ENCODE measurements at places on chromosomes 5 and 9.
A peak's percentile ranks its signal among the peaks of the same experiment; 100 is the strongest.

- DNase-seq: no peak
Observed at GRCh38 chr5:177189416-177189815, 55.8 kb downstream of the NSD1 start.

- DNase-seq: no peak
Observed at GRCh38 chr5:157710882-157711281, 20.3 kb upstream of the THG1L start.

DNA sequence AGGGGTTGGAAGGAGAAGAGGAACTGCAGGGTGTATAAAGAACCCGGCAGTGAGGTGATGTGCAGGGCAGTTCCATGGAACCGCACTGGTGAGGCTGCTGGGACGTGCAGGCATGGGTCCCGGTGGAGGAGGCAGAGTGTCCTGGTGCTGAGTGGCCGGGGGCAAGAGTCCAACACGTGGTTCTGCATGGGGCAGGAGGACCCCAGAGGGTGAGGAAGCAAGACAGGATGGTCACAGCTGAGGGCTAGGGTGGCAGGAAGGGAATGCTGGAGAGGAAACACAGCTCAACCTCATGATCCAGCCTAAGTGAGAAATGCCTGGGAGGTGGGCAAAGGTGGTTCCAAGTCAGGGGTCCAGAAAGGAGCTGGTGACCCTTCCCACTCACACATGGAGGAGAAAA lies 87.2 kb downstream of the S1PR3 start:
- DNase-seq: no peak

- DNase-seq: no peak
Observed at GRCh38 chr9:98432960-98433359, 177.5 kb upstream of the TBC1D2 start.

DNA sequence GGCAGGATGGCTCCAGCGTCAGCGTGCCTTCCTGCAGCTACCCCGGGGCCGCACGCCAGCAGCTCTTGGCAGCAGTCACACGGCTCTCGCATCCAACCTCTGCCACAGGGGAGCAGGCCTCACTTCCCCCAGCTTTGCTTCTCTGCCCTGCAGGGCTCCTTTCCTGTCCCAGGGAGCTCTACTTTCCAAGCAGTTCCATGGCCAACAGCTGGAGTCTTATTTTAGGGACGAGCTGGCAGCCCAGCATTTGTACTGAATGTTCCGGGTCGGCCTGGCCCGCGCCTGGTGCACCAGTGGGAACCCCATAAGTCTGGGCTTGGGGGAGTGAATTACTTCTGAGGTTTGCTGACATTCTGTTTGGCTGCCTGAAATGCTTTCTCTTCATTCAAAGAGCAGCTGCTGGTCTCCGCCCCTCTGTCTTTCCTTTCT lies 34.6 kb downstream of the GADD45G start:
- DNase-seq: no peak

- no peak for DNase-seq
Observed at GRCh38 chr9:121819428-121820231, 168.2 kb downstream of the DAB2IP start.

GRCh38 chr9:17597977-17598376 lies 19.1 kb downstream of the SH3GL2 start:
- DNase-seq: no peak

- no peak for DNase-seq
Observed at GRCh38 chr5:168728546-168729211, 149.5 kb upstream of the PANK3 start.

DNA sequence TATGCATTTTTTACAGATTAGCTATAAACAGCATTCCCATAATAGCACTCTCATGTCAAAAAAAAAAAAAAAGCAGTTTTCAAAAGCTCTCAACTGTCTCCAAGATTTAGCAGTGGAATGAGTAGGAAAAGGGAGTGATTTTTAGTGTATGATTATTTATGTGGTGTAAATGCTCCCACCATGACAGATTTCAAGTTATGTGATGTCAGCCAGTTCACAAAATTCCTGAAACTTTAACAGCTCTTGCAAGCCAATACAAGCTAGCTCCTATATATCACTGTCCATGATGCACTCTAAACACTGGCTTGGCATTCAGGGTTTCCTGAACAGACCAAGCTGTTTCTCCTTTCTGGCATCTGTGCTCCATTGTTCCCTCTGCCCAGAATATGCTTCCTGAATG lies 7.9 kb upstream of the ANKDD1B start:
- DNase-seq: no peak

- no peak for DNase-seq
Observed at GRCh38 chr9:69089491-69089890, 53.9 kb downstream of the FXN start.

DNA sequence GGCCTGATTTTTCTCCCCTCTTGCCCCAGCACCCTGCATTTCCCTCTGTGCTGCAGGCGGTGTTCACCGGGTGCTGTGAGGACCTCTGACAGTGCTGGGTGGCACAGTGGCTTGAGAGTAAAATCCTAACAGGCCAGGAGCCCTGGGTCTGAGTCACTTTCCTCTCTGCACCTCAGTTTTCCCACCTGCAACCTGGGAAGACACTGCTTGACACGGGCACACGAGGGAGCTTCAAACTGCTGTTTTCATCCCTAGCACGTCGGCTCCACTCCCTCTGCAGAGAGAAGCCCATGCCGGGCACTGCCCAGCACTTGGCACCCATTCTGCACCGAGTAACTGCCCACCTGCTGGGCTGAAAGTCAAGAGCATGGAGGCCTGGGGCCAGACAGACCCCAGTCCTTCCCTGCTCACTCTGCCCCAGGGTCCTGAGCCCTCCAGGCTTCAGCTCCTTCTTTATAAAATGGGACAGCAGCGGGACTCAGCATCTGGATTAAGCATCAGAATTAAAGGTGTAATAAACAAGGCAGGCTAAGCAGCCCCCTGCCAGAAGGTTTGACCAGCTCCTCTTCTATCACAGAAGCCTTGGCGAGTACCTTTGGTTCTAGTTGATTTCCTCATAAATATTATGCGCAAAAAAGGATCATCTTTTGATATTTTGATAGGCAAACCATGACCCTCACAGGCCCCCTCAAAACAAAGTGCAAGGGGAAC lies 5.2 kb downstream of the GFI1B start:
- no peak for DNase-seq

GRCh38 chr9:112820881-112821280 lies 69.8 kb downstream of the SLC46A2 start:
- DNase-seq: no peak

GRCh38 chr5:83552275-83552674 lies 80.7 kb downstream of the VCAN start:
- no peak for DNase-seq

GRCh38 chr9:98625728-98626127 lies 83.0 kb downstream of the GABBR2 start:
- DNase-seq: no peak

DNA sequence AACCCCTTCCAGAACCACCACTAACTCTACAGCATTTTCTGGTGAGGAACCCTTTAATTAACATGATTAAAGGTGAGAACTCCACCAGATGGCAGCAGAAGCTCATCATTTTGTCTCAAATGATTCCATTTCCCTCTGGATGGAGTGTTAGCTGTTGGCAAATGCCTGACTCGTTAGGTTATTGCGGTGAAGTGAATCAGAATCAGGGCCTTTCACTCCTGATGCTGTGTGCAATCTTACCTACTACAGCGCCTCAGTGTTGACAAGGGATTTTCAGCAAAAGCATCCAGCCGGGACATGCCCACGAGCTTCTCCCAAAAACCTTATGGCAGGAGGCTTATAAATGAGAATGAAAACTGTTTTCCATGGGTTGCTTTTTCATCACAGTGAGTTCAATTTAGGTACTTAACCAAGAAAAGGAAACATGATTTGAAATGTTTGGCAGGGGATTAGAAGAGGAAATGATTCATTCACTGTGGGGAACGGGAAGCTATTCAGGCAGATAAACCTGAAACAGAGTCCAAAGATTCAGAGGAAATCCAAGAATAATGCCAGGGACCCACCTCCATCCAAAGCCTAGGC lies 48.0 kb upstream of the CAST start:
- DNase-seq: peak; percentile 56

GRCh38 chr9:112856200-112856599 lies 34.5 kb downstream of the SLC46A2 start:
- no peak for DNase-seq

DNA sequence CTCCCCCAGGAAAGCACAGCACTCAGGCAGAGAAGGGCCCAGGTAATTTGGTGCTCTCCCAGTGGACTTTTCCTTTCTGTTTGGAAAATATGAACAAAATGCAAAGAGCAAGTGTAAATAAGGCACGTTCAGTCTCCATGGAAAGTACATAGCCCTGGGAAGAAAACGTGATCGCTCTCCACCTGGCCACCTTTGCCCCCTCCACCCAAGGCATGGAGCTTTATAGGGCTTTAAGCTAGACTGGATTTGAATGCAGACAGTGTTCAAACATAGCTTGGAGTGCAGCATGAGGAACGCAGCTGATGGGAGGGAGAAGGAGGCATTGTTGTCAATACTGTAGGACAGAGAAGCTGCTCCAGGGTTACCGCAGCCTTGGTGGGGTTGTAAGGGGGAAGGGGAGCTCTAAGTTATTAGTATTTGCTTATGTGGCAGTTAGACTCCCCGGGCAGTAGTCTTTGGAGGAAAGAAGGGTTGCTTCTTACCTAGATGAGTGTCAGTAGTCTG lies 500.2 kb downstream of the SPOCK1 start:
- no peak for DNase-seq

DNA sequence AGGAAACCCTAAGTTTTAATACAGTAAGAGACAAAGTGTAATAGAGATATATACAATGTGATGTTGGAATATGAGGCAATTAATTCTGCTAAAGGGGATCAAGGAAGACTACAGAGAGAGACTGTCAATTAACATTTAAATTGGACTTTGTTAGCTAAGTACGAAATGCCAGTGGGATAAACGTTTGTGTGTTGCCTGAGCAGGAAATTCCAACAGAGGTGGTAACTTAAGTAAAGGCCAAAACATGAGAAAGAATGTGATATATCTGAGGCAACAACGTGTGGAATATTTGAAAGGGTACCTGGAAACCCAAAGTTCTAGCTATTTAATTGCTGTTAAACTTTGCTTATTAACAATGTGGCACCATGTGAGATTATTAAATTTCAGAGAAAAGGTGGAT lies 1666.9 kb upstream of the WWC1 start:
- DNase-seq: no peak

- DNase-seq: no peak
Observed at GRCh38 chr9:124761710-124762109, 9.4 kb downstream of the NR6A1 start.

- DNase-seq: no peak
Observed at GRCh38 chr5:148961261-148962199, 101.3 kb downstream of the SH3TC2 start.

DNA sequence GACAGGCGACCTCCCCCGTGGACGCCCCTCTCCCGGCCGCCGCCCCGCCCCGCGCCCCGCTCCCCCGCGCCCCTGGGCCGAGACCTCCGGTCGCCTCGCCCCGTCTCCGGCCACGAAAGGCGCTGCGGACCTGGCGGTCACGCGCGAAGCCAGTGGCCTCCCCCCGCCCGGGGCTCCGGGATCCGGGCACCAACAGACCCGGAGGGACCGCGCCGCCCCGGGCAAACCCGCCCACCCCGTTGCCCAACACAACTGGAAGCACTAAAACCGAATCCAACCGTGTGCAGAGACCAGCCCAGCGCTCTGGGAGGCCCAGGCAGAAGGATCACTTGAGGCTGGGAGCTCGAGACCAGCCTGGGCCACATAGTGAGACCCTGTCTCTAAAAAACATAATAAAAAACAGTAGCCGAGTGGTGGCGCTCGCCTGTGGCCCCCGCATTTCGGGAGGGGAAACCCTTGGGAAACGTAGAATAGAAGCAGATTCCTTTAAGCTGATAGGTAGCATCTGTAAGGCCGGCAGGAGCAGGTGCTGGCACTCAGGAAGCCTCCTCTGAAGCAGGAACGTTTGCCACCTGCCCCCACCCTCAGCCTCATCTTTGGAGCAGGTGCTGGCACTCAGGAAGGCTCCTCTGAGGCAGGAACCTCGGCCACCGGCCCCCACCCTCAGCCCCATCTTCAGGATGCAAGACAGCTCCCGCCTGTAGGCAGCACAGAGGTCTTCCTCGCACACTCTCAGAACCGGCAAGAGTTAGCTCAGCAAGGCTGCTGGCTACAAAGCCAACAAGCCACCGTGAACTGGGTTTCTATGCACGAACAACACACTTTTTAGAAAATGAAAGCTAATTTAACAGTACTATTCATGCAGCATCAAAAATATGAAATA lies 4.6 kb upstream of the SLC9A3 start:
- DNase-seq: no peak

DNA sequence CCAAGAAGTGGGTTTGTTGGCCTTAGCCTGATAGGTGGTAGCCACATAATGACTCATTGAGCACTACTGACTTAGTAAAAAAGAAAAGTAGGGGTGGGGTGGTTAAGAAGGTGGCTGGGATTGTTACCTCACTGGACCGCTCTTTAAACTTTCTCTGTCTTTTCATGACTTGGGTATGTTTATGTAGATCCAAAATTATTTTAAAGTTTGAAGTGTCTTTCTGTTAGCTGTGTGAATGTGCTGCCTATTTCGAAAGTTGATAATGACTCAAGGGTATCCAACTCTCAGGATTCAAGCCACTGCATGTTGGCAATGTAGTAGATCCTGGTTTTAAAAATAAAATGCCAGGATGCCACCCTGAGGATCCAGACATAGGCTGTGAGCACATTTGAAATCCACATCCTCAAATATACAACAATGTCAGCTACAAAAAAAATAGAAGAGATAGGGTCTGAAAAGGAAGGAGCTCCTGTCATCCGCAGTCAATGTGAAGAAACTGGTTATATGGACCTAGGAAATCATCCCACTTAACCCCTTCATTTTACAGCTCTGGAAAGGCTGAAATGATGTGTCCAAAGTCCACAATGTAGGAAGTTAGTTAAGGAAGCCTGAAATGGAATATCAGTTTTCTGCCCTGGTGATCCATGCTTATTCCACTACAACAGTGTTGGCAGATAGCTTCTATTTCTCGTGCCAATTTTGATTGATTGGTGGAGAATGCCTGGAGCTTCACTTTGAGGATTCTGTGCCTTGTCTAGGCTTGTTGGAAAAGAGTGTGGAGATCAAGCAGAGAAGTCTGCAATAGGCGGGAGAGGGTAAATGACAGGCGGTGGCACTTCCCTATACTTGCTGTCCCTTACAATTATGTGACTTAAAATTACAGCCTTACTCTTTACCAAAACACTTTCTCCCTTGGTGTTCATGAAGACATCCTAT lies 23.4 kb downstream of the ZNF462 start:
- no peak for DNase-seq

- no peak for DNase-seq
Observed at GRCh38 chr9:89339807-89340206, 21.5 kb downstream of the SECISBP2 start.

GRCh38 chr5:34756781-34757624 lies 82.0 kb upstream of the TTC23L start:
- DNase-seq: no peak

DNA sequence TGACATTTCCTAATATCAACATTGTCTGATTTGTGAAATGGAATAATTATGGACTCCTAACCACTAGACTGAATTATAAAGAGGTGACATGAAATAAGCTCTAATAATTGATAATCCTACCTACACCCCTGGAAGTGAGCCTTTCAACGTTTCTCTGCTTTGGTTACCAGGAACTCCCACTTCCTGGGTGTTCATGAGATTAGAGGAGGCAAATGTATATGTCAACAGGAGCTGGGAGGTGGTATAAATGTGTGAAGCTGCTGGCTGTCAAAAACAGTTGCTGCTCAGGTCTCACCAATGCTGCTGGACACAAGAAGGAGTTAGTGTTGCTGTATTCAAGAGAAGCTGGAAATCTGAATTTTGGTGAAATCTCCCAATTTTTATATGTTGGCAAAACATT lies 96.8 kb downstream of the CAMK4 start:
- no peak for DNase-seq
